Ureter (tissue), 1 donor: ENCODE measurements at places on chromosomes 6 and 20.
A peak's percentile ranks its signal among the peaks of the same experiment; 100 is the strongest.

GRCh38 chr6:13423252-13423651 is 64.1 kb downstream of the GFOD1 start:
- DNase-seq = no peak

DNA sequence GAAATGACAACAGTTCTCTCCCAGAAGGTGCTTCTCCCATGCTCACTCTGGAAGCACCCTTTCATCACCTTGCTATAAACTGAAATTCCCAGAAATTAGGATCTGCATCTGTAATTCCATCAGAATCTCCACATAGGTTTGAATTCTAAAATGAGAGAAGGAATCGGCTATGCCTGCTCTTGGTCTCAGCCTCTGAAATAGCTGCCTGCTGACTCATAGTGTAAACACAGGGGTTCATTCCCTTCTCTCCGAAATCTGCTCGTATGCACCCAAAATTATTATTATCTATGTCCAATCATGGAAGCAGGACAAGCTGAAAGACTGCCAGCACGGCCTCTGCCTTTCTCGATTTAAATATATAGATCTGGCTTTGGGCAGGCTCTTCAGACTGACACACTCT is 74.6 kb upstream of the TAB2 start:
- no peak for DNase-seq

- DNase-seq = no peak
Observed at GRCh38 chr6:33906439-33906838, 102.6 kb upstream of the MLN start.

DNA sequence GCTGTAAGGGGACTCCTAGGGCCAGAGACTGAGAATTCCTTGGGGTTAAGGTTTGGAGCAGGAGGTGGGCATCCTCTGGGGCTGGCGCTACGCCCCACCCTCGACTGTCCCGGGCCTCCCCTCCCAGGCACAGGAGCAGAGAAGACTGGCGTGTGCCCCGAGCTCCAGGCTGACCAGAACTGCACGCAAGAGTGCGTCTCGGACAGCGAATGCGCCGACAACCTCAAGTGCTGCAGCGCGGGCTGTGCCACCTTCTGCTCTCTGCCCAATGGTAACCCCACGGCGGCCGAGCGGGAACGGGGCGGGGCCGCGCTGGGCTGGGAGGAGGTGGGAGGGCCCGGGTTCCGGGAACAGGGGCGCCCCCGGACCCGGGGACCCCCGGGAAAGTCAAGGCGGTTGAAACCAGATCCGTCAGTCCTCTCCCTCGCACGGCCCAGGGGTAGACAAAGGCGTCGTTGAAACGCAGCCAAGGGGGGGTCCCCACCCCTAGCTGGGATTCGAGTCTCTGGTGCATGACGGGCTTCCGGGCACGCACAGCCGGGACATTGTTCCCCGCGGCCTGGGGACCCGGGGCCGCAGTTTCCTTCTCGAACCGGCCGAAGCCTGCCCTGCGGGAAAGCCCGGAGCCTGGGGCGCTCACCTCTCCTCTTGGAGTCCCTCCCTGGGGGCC is 844 bp downstream of the WFDC2 start:
- DNase-seq = peak; percentile 78

- no peak for DNase-seq
Observed at GRCh38 chr6:108995296-108995695, 99.3 kb downstream of the SESN1 start.

- no peak for DNase-seq
Observed at GRCh38 chr20:10558635-10559187, 115.1 kb downstream of the JAG1 start.

GRCh38 chr20:62120365-62120762 is 1.9 kb upstream of the LSM14B start:
- DNase-seq = no peak

GRCh38 chr6:69097948-69098347 is 462.9 kb downstream of the ADGRB3 start:
- no peak for DNase-seq

- DNase-seq = no peak
Observed at GRCh38 chr6:32718879-32719278, 22.3 kb upstream of the HLA-DQA2 start.

GRCh38 chr6:150720774-150721233 is 121.1 kb downstream of the PLEKHG1 start:
- no peak for DNase-seq

- no peak for DNase-seq
Observed at GRCh38 chr20:9126527-9126926, 57.6 kb downstream of the PLCB4 start.

DNA sequence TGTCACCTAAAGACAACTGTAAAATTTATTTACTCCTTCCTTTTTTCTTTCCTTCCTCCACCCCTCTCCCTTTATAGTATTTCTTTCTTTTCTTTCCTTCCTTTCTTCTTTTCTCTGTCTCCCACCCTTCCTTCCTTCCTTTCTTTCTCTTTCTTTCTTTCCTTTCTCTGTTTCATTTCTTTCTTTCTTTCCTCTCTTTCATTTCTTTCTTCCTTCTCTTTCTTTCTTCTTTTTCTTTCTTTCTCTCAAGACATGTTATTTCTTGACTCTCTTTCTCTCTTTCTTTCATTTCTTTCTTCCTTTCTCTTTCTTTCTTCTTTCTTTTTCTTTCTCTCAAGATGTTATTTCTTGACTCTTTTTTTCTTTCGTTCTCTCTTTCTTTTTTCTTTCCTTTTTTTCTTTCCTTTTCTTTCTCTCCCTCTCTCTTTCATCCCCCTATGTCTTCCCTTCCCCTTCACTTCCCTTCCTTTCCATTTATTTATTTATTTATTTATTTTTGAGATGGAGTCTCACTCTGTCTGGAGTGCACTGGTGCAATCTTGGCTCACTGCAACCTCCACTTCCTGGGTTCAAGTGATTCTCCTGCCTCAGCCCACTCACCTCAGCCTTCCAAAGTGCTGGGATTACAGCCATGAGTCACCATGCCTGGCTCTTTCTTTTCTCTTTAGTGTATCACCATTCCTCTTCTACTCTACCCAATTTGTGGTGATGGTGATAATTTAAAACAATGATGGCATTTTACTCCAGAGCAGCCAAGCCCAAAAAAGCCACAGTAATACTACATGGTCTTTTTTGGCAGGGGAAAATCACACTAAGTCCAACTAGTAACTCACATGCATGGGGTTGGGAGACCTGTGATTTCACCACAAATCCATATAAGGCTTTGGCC is 188.2 kb downstream of the ADGRG6 start:
- no peak for DNase-seq

DNA sequence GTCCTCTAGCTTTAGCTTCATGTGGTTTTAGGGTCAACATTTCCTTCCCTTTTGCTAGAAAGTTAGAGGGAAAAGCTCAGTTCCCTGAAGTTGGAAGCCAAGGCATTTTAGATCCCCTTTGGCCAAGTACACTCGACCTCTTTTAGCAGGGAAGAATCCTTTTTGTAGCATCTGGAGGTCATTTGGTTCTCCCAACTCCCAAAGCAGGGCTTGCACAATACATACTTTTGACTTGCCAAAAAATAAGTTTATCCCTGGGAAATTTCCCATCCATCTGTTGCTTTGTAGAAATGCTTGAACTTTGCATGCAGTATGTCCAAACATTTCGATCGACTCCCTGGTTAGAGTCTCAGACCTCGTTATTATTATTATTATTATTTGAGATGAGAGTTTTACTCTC is 4.6 kb upstream of the EDEM2 start:
- DNase-seq = no peak

- no peak for DNase-seq
Observed at GRCh38 chr20:8646716-8647115, 422.2 kb upstream of the PLCB4 start.

- no peak for DNase-seq
Observed at GRCh38 chr6:114008331-114008730, 37.4 kb upstream of the HDAC2 start.

DNA sequence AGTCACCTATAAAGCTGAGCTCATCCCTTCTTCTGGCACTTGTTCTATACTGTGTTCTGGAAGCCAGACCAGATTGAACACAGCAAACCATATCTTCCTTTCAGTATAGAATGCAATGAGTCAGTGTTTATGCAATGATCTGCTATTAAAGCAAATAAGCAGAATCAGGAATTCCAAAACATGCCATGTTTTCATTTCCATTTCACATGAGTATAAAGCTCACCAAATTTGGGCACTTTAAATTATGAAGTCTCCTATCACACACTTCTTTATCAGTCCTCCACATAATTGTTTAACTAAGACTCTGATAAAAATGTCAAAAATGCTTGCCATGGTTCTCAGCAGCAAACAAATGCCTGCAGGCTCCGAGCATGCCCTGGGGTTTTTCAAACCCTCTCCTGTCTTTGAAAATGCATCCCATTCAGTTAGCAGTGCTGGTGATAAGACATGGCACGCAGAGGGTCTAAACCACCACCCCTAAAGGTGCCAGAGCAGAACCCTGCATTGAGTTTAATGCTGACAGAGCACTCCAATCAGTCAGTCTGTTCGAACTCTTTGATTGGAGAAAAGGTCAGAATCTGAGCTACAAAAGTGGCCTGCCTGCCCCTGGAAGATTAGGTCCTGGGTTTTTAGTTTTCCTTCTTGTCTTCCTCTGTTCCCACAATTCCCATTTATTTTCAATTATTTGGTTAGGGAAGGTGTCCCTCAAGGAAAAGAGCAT is 234.1 kb downstream of the GMPR start:
- no peak for DNase-seq

GRCh38 chr6:159467473-159468041 is 225.5 kb downstream of the SOD2 start:
- DNase-seq = no peak

- DNase-seq = no peak
Observed at GRCh38 chr6:4948781-4949450, 54.9 kb downstream of the RPP40 start.

- no peak for DNase-seq
Observed at GRCh38 chr6:52209770-52210169, 23.6 kb downstream of the IL17A start.

DNA sequence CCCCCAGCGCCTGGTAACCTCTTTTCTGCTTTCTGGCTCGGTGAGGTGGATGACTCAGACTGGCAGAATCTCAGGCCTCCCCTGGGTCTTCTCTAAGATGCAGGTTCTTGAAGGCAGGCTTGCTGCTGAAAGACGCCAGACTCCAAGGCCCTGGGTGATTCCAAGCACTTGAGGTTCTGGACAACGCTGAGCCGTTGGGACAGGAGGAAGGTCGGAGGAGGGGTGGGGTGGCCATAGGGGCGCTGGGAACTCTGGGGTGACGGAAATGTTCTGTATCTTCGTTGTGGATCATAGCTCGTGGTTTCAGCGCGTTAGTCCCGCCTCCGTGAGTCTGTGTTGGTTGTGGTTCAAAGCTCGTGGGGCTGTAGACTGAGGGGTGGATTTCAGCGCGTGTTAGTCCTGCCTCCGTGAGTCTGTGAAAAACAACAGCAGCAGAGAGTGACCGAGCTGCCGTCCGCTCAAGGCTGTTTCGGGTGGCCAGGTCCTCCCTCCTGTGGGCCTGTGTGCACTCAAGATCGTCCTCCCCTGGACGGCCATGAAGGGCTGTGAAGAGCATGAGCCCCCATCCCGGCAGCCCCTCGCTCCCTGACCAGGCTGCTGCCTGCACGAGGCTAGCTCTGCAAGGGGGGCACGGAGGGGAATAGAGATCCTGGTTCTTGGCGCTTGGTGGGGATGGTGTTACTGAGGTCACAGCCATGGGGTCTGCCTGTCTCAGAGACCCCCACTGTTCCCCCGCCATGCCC is 7.7 kb downstream of the NTSR1 start:
- DNase-seq = no peak

- no peak for DNase-seq
Observed at GRCh38 chr6:22069306-22069800, 227.5 kb downstream of the PRL start.

- DNase-seq = peak; percentile 83
Observed at GRCh38 chr6:113632220-113632864, 224.8 kb upstream of the MARCKS start.

DNA sequence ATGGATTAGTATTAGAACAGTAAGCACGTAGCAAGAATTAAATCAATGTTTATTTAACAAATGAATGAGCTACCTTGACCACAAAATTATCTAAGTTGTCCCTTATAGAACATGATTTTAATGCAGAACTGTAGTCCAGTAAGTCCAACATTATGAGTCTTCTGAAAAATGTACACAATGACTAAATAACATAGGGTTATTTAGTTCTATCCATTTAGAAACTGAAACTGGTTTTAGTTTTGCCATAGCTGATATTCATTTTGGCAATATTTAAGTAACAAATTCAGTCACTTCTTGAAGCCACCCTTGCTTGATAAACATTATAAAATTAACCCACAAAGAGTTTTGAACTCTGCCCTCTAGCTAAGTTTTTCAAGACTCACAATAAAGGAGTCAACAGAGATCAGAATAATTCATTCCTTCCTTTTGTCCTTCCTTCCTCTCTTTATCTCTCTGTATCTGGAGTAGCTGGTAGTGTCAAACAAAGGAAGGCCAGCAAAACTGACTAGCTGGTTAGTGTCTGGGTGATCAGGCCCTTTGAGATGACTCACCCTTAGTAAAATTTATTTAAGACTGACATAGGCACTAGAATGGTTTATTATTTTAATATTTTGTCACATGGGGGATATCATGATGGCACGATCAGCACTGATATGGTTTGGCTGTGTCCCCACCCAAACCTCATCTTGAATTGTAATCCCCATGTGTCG is 115.1 kb downstream of the BTBD9 start:
- DNase-seq = no peak

DNA sequence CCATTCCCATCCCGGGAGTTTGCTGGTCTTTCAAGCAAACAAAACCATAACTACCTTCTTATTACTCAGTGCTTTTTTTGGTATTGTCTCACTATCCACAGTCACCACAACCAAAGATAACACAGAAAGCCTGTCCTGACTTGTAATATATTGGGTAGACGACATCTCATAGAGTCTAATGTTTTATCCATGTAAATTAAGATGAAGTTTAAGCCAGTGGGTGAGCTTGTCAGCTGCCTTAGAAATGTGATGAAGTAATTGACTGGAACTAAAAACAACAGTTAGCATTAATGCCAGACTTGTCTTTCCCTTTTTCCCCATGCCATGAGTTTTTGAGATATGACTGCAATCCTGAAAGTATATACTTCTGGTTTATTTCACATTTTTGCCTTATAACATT is 282.7 kb upstream of the PRDM1 start:
- DNase-seq = no peak

GRCh38 chr6:43734294-43734665 is 35.7 kb upstream of the VEGFA start:
- no peak for DNase-seq

GRCh38 chr6:56953597-56954402 is 1.1 kb upstream of the BEND6 start:
- DNase-seq = no peak

DNA sequence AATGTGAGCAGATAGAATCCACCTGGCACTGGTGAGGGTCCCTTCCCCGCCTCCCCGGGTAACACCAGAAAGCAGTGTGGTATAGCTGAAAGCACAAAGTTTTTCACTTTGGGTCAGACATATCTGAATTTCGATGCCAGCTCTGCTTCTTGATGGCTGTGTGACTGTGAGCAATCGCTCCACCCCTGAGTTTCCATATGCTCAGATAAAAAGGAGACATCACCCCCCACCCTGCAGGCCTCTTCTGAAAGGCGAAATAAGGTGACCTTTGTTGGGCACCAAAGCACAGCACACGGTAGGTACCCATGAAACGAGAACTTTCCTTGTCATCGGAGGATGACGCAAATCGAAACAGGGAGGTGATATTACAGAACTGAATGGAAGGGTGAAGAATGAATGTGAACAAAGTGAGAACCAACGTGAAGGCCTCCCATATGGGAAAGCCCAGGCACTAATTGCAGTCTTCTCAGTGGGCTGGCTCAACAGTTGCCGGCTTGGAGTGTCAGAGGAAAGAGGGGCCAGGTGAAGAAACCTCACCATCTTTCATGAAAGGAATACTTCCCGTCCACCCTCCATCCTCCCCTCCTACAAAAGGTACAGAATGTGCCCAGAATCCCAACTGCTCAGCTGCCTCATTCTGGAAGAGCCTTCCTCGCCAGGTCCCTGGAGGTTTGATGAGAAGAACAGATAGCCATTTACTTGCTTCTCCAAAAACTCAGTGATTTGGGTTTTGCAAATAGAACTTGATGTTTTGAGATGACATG is 61.8 kb downstream of the NFATC2 start:
- DNase-seq = no peak
